ENCODE measurements at places on chromosomes 5 and 9.

DNA sequence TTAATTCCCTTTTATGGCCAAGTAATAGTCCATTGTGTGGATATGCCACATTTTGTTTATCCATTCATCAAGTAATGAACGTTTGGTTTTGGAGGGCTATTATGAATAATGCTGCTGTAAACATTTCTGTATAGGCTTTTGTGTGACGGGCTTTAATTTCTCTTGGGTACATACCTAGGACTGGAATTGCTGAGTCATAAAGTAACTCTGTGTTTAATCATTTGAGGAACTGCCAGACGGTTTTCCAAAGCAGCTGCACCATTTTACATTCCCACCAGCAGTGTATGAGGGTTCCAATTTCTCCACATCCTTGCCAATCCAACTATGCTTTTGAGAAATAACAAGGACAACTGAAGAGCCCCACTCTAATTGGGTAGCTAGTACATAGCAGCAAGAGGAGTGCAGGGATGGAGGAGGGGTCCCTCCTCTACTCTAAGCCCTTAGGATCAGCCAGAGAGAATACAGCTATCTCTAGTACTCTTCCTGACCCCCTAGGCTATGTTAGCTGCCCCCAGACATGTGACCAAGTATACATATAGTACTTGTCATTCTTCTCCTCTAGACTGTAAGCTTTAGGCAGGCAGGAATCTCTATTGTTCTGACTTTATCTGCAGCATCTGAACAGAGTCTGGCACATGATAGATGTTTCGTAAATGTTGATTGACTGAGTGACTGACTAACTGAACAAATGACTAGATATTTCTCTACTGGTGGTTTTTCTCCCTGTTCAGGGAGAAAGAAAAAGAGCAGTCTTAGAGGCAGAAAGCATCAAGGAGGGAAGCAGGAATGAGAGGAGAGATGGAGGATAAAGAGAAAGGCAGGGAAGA, 22.1 kb upstream of the MATR3 start:
- DNase-seq: no peak

DNA sequence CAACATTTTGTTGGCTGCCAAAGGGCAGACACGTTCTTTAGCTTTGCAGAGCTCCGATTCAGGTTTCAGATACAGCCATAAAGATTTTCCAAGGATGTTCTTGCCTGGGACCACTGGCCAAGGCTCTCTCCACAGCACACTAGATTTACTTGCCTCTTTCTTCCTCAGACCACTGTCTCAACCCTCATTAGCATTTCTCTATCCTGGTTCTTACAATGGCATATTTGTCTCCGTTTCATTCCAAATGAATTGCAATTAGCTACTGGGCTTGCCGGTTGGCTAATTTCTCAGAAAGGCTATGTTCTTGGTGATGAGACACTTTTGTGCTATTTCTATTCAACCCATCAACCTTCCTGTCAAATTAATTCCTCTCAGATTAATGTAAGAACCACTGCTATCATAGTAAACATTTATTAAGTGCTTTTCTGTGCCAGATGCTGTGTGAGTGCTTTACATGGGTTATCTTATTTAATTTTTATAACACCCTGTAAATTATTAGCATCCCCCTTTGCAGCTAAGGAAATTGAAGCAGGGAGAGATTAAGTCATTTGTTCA, 118.4 kb upstream of the NR3C1 start:
- no peak for DNase-seq

DNA sequence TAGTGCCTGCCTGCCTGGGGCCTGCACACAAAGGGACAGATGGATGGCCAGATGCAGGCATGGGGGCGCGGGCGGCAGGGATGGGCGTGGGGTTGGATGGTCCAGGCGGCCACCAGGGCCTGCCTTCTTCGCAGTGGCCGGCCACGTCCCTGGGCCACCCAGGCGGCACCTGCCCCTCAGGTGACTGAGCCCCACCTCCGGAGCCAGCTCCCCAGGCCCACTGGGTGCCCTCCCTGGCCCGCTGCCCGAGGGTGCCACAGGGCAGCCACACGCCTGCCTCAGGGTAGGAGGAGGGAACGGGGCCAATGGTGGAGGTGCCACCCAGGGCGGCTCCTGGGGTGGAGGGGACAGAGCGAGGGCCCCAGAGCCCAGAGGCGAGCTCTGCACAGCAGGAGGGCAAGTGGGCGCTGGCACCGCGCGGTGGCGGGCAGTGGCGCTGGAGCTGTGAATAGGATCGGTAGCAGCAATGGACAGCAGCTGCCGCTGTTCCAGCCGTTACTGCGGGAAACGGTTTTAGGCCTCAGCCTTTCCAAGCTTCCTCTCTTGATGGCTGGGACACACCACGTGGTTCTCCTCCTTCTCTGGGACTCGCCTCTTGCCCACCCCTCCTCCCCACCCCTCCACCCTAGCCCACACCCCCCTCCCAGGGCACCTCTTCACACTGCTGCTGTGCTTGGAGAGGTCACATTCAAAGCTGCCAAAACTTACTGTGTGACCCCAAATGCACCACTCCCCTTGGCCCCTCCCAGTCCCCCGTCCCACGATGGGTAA, 19.1 kb downstream of the LHX3 start:
- DNase-seq: no peak

GRCh38 chr5:143516249-143516648, 112.8 kb upstream of the NR3C1 start:
- DNase-seq: no peak

DNA sequence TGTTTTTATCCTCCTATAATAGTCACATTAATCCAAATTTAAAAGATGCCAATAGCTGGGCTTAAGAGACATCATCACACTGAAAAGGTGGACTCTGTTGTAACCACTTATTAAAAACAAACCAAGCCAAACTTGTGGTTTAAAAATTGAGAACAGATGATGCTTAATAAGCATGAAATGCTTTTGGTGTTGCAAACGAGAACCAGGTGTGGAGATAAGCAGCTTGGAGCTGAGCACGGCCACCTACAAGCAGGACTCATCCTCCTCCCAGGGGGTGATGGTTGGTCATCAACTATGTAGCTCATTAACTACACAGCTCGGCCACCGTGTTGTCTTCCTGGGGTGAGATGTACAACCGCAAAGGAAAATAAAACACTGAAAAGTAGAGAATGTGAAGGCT, 154.4 kb downstream of the NPR3 start:
- DNase-seq: no peak

- DNase-seq: no peak
These were observed 634.3 kb downstream of the PDE4D start for GRCh38 chr5:59259237-59259636.

- DNase-seq: no peak
These were observed 2.8 kb downstream of the BRD3OS start for GRCh38 chr9:134028076-134028475.

DNA sequence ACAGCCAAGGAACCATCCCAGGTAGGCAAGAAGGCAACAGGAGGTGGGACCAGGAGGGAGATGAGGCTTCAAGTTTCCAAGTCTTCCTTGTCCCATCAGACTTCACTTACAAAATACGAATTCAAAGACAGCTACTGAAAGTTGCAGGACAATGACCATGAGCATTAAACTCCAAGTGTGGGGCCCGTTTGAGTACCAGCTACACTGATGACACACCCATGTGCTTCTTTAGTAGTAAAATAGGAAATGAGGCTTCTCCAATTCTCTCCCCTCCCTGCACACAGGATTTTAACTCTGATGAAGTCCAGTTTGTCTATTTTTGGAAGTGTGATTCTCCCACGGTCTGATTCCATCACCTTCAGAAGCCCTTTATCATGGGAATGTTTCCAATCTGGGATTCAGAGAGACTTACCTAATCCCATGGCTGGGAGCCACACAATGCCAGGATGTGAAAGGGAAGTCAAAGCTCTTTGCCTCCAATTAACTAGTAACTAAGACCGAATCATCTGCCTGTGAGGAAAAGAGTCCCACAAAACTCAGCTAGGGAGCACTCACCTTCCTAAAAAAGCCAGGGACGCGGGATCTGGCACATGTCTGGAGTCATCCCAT, 222.8 kb upstream of the MSX2 start:
- DNase-seq: no peak

DNA sequence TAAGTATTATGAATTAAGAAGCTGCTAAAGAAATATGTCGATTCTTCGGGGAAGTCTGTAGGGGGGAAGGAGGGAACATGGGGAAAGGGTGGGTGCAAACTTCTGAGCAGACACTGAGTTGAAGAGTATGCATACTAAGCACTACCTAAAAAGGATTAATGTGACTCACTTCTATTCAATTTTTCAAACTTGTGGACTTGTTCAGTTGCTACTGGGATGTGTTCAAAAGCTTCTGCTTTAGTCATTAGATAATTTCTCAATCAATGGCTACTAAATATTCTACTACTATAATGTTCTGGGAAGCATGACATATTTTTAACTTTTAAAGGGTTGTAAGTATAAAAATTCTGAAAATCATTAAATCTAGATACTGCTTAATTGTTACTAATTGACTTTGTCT, 109.7 kb upstream of the FER start:
- DNase-seq: no peak

- DNase-seq: no peak
These were observed 391.1 kb downstream of the TLE4 start for GRCh38 chr9:79962836-79963235.

- DNase-seq: no peak
These were observed 757 bp downstream of the FXN start for GRCh38 chr9:69036309-69036708.

DNA sequence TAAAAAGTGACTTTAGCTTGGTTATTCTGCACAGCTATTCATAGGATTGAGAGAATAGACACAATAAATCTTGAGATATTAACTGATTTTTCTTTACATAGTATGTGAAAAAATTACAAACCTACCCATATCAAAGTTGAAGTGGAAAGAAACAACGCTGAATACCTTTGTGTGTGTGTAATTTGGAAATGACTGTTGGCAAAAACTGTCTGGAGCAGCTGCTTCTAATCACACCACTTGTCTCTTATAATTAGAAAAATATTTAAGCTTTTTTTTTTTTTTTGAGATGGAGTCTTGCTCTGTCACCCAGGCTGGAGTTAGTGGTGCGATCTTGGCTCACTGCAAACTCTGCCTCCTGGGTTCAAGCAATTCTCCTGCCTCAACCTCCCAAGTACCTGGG, 110.8 kb upstream of the POC5 start:
- no peak for DNase-seq

DNA sequence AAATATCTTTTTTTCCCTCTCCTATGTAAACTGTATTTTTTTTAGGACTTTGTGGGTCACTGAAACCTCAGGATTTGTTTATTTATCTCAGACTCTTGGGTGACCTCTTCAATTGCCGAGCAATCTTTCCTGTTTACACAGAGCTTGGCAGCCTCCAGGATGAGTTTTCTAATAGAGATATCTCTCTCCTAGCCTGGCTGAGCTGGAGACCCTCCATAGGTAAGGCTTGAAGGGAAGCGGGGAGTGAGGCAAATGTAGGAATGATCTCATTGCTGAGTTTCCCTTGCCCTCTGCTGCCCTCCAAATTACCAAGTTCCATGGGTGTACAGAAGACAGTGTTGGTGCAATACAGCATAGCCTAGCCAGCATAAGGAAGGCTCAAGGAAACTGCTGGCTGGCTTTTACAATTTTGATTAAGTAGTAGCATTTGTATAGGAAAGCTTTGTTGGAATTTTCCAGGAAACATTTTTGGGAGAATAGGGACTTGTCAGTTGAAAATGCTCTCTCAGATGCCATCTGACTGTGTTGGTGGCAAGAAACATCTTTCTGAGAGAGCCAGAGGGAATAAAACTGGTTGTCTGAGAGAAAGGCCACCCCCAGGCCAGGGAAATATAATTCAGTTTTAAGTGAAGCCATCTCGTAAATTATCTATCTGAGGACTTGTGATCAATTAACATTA, 116.0 kb downstream of the NMUR2 start:
- DNase-seq: no peak

- no peak for DNase-seq
These were observed 344.1 kb downstream of the ADAMTS6 start for GRCh38 chr5:65137631-65138030.

- no peak for DNase-seq
These were observed 987.0 kb downstream of the NR2F1-AS1 start for GRCh38 chr5:92594031-92594430.

- no peak for DNase-seq
These were observed 140.2 kb upstream of the TRIM32 start for GRCh38 chr9:116546711-116547581.

DNA sequence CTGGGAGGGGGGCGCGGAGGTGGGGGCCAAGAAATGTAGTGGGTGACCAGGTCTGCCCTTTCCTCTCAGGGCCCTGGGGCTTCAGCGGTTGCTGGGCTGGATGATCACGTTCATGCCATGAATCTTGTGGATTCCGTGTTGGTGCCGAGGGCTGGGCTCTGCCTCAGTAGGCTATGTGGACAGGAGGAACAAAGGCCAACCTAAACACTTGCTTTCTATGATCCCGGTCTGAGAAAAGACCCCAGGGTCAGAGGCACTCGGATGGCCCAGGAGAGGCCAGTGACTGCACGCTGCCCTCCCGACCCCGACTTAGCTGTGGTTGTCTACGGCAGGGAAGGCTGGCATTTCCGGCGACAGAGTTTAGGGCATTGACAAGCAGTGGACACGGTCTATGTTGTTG, 26.6 kb downstream of the PHF2 start:
- DNase-seq: no peak

DNA sequence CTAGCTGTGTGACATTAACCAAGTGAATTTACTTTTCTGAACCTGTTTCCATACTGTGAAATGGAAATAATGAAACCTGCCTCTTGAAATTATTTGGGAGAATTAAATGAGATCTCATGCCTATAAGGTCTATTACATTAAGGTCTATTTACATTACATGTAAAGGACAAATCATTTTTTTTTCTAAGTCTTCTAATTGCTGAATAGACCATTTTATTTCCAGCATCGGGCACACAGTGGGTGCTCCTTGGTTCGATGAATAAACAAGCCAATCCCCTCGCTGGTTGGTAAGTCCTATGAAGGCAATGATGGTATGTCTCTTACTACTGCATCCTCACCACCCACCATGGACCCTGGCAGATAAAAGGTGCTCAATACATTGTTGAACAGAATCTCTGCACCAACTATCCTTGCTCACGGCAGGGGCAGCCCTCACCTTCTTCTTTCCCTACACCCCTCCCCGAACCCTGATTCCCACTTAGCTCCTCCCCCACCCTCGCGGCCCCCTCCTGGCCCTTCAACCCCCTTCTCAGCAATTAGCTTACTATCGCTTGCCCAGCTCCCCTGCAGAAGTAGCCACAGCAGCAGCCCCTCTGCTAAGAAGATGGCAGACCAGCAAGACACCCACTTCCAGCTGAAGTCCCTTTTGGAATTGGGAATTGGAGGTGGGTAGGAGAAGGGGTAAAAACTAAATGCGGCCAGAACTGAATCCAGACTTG, 3.0 kb downstream of the PCDH1 start:
- DNase-seq: no peak

DNA sequence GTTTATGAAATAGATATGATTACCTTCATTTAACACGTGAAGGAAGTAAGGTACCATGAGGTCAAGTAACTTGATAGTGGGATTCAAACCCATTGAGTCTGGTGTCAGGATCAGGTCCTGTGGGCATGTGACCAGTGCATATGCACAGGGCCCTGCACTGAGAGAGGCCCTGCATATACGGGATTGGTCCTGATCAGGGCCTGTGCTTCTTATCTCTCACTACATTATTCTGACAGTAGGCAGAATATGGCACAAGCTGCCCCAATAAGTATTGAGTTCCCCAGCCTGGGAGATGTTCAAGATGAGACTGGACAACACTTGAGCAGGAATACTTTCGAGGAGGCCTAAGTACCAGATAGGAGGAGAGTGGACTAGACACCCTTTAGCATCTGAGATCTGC, 44.0 kb downstream of the GALNT10 start:
- no peak for DNase-seq
